Immature natural killer cell (primary cell): ENCODE measurements at places on chromosomes 7 and 10.

GRCh38 chr7:39709768-39710311 is 86.5 kb downstream of the RALA start:
- no peak overlapping the region for H3K4me3 ChIP-seq
- H3K27ac ChIP-seq, result no peak overlapping the region
- no peaks in the 10 kb centered on the region for H3K4me1 ChIP-seq

- no peak overlapping the region for H3K4me3 ChIP-seq
- DNase-seq, result no peak
- H3K27me3 ChIP-seq, result peaks cover 4% of the 10 kb centered on the region
- H3K27ac ChIP-seq, result no peak overlapping the region
- H3K36me3 ChIP-seq, result no peaks in the 10 kb centered on the region
- H3K4me1 ChIP-seq, result peaks cover 81% of the 10 kb centered on the region
These were observed 37.8 kb downstream of the HIPK2 start for GRCh38 chr7:139739863-139740597.

DNA sequence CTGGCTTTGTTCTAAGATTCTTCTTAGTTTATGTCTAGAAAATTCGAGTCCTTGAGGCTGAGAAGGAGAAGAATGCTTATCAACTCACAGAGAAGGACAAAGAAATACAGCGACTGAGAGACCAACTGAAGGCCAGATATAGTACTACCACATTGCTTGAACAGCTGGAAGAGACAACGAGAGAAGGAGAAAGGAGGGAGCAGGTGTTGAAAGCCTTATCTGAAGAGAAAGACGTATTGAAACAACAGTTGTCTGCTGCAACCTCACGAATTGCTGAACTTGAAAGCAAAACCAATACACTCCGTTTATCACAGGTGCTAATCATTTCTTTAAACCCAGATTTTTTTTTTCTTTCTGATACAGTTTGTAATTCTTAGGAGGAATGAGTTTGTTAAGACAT is 6.7 kb downstream of the CEP55 start:
- no peak overlapping the region for H3K4me3 ChIP-seq
- H3K36me3 ChIP-seq, result no peaks in the 10 kb centered on the region
- DNase-seq, result no peak
- peak overlapping the region; percentile 24 for H3K27ac ChIP-seq

DNA sequence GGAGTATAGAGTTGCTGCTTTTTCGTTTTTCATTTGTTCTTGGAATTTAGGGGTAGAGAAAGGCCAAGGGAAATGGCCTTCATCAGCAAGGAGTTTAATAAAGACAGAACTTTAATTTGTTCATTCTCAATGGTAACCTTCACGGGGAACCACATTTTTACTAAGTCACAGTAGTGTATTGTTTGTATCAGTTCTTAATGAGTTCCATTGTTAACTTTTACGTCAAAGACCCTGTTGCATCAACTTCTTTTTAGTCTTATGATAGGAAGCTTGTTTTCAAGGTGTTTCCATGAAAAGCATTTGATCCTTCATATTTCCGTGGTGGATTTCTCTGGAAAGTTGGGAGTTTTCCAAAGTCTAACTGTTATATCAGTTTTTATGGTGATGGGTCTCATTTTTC is 169.9 kb downstream of the CREB5 start:
- H3K27ac ChIP-seq, result no peak overlapping the region
- DNase-seq, result no peak
- no peaks in the 10 kb centered on the region for H3K4me1 ChIP-seq
- H3K27me3 ChIP-seq, result no peaks in the 10 kb centered on the region
- H3K36me3 ChIP-seq, result no peaks in the 10 kb centered on the region
- H3K4me3 ChIP-seq, result no peak overlapping the region

GRCh38 chr10:45451407-45451806 is 77.4 kb downstream of the ALOX5 start:
- peaks cover 6% of the 10 kb centered on the region for H3K27me3 ChIP-seq
- H3K4me3 ChIP-seq, result no peak overlapping the region
- DNase-seq, result no peak
- peaks cover 4% of the 10 kb centered on the region for H3K4me1 ChIP-seq
- H3K36me3 ChIP-seq, result no peaks in the 10 kb centered on the region

DNA sequence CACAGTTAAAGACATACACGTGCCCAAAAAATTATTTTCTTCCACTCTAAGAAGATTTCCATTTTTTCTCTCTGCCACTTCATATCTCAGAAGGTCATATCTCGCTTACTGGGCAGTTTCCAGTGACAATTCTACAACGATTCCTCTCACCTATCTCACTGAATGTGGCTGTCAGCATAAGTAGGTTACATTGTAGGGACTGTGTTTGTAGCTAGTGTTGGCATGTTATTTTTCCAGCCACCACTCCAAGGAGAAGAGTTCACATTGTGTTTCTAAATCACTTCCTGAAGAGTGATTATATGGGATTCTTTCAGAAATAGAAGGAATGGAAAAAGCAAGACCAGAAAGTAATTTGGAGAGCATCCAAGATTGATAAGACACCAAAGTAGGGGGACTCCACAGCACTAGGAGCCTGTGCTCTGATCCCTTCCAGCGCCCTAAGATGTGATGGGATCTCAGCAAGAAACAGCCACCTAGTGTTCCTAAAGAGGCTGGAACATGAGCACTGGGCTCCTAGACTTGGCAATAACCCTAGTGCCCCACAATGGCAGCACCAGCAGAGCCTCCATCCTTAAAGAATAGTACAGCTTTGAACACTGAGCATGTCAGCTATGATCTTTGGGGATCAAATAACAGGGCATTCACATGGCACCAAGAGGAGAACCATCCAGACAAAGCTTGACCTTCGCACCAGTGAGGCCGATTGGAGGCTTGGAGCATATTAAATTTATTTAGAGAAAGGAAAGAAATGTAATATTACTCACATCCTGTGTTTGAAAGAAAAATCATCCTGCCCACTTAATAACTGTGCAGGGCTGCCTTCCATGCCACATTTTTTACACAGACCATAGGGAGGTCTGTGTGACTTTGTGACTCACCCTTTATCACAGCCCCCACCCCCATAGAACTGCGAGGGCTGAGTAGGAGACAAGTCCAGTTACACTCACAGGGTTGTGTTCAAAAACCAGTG is 51.8 kb downstream of the CAV1 start:
- H3K27me3 ChIP-seq, result peaks cover 6% of the 10 kb centered on the region
- no peaks in the 10 kb centered on the region for H3K36me3 ChIP-seq
- DNase-seq, result no peak
- no peaks in the 10 kb centered on the region for H3K4me1 ChIP-seq
- H3K4me3 ChIP-seq, result no peak overlapping the region

DNA sequence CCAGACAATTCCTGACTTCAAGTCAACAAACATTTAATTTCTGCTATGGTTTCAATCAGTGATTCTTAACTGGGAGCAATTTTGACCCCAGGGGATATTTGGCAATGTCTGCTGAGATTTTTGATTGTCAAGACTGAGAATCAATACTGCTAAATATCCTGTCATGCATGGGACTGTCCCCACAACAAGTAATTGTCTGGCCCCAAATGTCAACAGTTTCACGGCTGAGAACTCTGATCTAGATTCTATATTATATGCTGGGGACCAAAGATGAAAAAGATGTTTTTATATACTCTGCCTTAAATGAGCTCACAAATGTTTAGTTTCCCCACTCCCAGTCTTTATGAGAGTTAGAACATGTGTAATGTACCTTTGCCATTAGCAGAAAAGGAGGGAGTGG is 19.2 kb downstream of the ANKRD7 start:
- H3K27me3 ChIP-seq, result peaks cover 2% of the 10 kb centered on the region
- no peaks in the 10 kb centered on the region for H3K36me3 ChIP-seq
- DNase-seq, result no peak
- no peaks in the 10 kb centered on the region for H3K4me1 ChIP-seq
- H3K27ac ChIP-seq, result no peak overlapping the region
- no peak overlapping the region for H3K4me3 ChIP-seq

GRCh38 chr10:70222340-70222794 is 10.9 kb downstream of the PPA1 start:
- peaks cover 10% of the 10 kb centered on the region for H3K4me1 ChIP-seq
- H3K36me3 ChIP-seq, result peaks cover 4% of the 10 kb centered on the region
- no peak for DNase-seq
- no peaks in the 10 kb centered on the region for H3K27me3 ChIP-seq

DNA sequence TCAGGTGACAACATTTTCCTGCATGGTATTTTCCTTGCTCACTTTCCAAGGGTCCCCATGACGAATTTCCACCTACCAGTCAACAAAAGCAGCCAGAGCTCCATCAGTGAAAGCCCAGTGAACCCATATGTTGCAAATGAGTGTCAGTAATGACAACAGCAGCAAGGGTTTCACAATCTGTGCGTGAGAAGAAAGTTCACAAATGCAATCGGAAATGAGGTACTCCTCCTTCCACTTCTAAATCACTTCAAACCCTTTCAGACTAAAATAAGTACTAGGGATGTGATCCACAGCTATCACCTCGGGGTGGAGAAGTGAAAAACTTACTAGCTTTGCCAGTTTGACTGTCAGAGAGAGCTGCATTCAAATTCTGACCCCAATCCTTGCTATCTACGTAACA is 55.6 kb upstream of the BET1 start:
- H3K36me3 ChIP-seq, result no peaks in the 10 kb centered on the region
- H3K4me3 ChIP-seq, result no peak overlapping the region
- DNase-seq, result no peak
- H3K27ac ChIP-seq, result no peak overlapping the region

GRCh38 chr10:69458430-69459100 is 7.3 kb downstream of the TSPAN15 start:
- no peaks in the 10 kb centered on the region for H3K4me1 ChIP-seq
- no peak for DNase-seq
- no peak overlapping the region for H3K27ac ChIP-seq
- H3K27me3 ChIP-seq, result peaks cover 5% of the 10 kb centered on the region
- H3K36me3 ChIP-seq, result no peaks in the 10 kb centered on the region
- H3K4me3 ChIP-seq, result no peak overlapping the region

- peaks cover 14% of the 10 kb centered on the region for H3K27me3 ChIP-seq
- no peak overlapping the region for H3K27ac ChIP-seq
- no peak for DNase-seq
- H3K36me3 ChIP-seq, result no peaks in the 10 kb centered on the region
- H3K4me3 ChIP-seq, result no peak overlapping the region
These were observed 13.1 kb downstream of the UNC5B start for GRCh38 chr10:71225291-71226058.

DNA sequence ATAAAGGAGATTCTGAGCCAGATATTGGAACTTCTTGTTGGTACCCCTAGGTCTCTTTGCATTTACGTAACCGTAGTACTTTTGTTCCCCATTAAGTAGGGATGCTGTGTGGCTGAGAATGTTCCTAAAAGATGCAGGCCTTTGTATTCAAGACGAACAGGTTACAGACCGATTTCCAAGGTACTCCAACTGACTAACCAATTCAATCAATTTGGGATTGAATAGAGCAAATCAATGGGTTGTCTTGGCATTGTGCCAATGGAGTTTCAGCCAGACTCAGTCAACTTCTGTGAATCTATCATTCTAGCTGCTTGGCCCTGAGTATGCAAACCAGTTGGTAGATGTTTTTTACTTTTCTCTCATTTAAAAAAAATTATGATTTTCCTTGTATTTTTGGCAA is 347.3 kb upstream of the NPVF start:
- H3K36me3 ChIP-seq, result no peaks in the 10 kb centered on the region
- no peak overlapping the region for H3K4me3 ChIP-seq
- H3K4me1 ChIP-seq, result no peaks in the 10 kb centered on the region
- H3K27me3 ChIP-seq, result peaks cover 2% of the 10 kb centered on the region
- no peak overlapping the region for H3K27ac ChIP-seq

DNA sequence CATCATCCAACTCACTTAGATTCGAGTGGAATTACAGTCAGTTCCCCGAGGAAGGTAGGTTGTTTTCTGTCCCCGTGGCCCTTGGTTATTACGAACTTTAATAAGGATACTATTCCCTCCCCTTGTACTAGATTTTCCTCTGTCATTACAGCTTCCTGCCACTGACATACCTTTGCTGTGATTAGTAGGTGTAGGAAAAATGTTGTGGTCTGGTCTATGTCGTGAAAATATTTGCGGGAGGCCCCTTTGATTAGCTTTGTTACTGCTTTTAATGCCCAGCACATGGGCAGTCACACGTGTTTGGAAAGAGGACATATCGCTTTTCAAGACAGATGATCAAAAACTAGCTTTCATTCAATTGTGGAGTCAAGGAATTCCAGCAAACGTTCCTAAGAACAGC is 92.2 kb downstream of the GATA3 start:
- H3K4me3 ChIP-seq, result no peak overlapping the region
- peaks cover 1% of the 10 kb centered on the region for H3K4me1 ChIP-seq
- peaks cover 3% of the 10 kb centered on the region for H3K27me3 ChIP-seq
- H3K36me3 ChIP-seq, result no peaks in the 10 kb centered on the region
- DNase-seq, result no peak

DNA sequence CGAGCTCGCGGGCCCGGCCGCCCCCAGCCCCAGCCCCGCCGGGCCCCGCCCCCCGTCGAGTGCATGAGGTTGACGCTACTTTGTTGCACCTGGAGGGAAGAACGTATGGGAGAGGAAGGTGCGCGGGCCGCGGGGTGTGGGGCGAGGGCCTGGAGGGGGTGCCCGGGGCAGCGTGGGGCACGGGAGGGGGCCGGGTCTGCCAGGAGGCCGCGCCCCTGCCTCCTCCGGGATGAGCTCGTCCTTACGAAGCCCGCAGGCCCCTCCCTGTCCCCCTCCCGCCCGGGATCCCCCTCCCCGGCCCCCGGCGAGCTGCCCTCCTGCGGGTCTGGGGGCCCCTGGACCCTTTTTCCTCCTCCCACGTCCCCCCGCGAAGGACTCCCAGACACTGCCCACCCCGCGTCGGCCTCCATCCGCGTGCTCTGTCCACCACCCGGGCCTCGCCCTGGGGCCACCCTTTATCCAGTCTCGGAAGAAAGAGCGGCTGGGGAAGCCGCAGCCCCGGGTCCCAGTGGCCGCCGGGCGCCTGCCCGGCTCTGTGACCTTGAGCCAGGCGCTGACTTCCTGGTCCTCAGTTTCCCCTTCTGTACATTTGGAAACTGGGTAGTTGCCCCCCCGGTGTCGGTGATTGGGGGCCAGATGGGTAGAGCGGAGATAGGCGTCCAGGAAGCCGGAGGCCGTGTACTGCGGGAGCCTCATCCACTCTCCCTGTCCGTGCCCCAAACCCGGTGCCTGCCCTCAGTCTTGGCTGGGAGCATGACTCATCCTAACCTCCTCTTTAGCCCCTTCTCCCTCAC is 521 bp downstream of the LIMK1 start:
- H3K4me1 ChIP-seq, result no peaks in the 10 kb centered on the region
- H3K27ac ChIP-seq, result peak overlapping the region; percentile 79
- peaks cover 5% of the 10 kb centered on the region for H3K27me3 ChIP-seq
- no peak for DNase-seq
- peaks cover 10% of the 10 kb centered on the region for H3K36me3 ChIP-seq
- peak overlapping the region; percentile 75 for H3K4me3 ChIP-seq

- H3K4me3 ChIP-seq, result no peak overlapping the region
- H3K36me3 ChIP-seq, result peaks cover 14% of the 10 kb centered on the region
- H3K27ac ChIP-seq, result no peak overlapping the region
- peaks cover 5% of the 10 kb centered on the region for H3K4me1 ChIP-seq
- no peak for DNase-seq
These were observed 130.3 kb downstream of the NRF1 start for GRCh38 chr7:129741743-129742213.

- no peak overlapping the region for H3K4me3 ChIP-seq
- no peaks in the 10 kb centered on the region for H3K36me3 ChIP-seq
- no peaks in the 10 kb centered on the region for H3K4me1 ChIP-seq
- no peak overlapping the region for H3K27ac ChIP-seq
These were observed 144.8 kb downstream of the CALN1 start for GRCh38 chr7:72267291-72267800.

GRCh38 chr7:26603631-26604030 is 260.8 kb downstream of the SKAP2 start:
- no peak overlapping the region for H3K27ac ChIP-seq
- H3K4me1 ChIP-seq, result no peaks in the 10 kb centered on the region
- no peaks in the 10 kb centered on the region for H3K27me3 ChIP-seq

- peaks cover 1% of the 10 kb centered on the region for H3K4me1 ChIP-seq
- H3K4me3 ChIP-seq, result no peak overlapping the region
- no peak overlapping the region for H3K27ac ChIP-seq
- DNase-seq, result no peak
- peaks cover 3% of the 10 kb centered on the region for H3K27me3 ChIP-seq
These were observed 42.8 kb downstream of the ARHGAP21 start for GRCh38 chr10:24680647-24681524.
